Activated T-cell treated with anti-CD3 and anti-CD28 coated beads for 1 hour (primary cell): ENCODE measurements at places on chromosomes 13 and 19.
A peak's percentile ranks its signal among the peaks of the same experiment; 100 is the strongest.

- no peak for DNase-seq
Observed at GRCh38 chr19:2032296-2032941, 16.9 kb upstream of the BTBD2 start.

DNA sequence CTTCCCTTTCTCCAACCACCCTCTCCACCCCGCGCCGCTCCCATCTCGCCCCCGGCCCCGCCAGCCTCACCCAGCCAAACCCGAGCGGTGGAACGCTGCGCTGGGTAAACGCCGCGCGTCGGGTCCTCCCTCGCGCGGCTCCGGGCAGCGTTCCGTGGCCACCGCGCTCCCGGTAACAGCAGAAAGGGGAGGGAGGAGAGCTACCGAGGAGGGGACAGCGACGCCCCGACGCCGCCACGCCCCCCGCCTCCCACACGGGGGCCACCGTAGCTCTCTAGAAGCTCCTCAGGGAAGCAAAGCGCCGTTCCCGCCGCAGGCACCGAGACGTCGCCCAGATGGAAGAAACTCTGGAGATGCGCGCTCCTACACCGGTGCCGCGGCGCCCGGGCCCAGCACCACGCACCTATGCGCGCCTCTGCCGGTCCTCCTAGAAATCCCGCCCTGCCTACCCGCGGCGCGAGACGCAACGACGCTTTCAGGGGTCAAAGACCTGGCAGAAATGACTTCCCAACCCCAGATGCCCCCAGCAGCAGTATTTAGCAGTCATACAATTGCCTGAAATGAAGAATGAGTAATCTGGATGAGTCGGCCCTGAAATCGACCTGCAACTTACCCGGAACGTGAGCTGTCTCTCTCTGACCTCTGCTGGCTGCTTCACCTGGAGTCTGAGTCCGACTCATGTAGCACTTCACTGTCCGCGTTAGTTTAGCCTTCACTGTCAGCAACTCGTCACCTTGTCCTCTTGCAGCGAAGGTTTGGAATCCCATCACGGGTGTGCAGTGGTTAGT, at the start of gene RUBCNL:
TSS of gene RUBCNL (minus strand) at position 189 of the 788 bp plus-strand sequence. CDS start 14,777 bp downstream, outside the sequence.
- DNase-seq: no peak

GRCh38 chr13:29925457-29926097, 75.2 kb upstream of the UBL3 start:
- no peak for DNase-seq

- no peak for DNase-seq
Observed at GRCh38 chr13:74372511-74372910, 238.3 kb upstream of the KLF12 start.

DNA sequence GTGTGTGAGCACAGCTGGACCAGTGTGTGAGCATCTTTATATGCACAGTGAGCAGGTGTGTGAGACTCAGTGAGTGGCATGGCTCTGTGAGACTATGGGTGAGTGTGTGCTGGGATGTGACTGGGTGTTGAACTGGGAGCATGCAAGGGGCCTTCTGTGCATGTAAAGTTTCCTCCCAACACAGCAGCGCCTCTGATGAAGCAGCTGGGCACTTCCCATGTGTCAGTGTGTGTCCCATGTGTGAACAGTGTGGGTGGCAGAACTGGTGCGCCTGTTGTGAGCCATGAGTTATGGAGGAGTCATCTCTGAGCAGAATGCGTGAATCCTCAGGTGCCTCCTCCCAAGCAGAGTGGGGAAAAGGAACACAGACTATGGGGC, 24.1 kb downstream of the LGALS16 start:
- DNase-seq: no peak

GRCh38 chr19:16628984-16629691, 1.1 kb upstream of the MED26 start:
- no peak for DNase-seq

DNA sequence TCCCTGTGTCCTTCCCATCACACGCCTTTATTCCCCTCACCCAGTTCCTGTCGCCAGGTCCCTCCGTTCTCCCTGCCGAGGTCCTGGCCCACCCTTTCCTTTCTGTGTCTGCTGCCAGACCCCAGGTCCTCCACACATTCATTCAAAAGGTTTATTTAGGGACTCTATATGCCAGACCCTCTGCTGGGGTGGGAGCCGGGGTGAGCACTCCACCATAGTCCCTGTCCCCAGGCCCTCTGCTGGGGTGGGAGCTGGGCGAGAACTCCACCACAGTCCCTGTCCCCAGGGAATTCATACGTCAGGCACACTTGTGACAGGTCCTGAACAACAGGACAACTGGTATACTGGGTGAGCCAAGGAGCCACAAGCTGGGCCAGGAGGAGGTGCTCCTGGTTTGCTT, 34.4 kb upstream of the TUBGCP3 start:
- DNase-seq: no peak

- DNase-seq: no peak
Observed at GRCh38 chr19:44894052-44894400, 3.0 kb downstream of the TOMM40 start.

DNA sequence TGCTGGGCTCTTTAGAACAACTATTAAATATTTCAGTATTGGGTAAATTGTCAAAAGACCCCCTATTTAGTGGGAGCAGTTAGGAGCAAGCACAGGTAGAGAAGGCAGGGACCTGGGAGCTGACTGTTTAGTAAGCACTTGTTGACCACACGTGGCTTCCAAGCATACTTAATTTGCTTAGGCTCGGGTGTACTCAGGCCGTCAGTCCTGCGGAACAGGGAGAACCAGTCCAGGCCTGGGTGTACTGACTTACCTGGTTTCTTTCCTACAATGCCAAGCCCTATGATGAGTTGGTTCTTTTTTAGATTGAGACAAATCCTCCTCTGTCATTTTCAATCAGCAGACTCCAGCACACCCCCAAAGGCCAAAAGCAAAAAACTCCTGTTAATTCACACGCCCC, 90.0 kb downstream of the WDFY2 start:
- no peak for DNase-seq

DNA sequence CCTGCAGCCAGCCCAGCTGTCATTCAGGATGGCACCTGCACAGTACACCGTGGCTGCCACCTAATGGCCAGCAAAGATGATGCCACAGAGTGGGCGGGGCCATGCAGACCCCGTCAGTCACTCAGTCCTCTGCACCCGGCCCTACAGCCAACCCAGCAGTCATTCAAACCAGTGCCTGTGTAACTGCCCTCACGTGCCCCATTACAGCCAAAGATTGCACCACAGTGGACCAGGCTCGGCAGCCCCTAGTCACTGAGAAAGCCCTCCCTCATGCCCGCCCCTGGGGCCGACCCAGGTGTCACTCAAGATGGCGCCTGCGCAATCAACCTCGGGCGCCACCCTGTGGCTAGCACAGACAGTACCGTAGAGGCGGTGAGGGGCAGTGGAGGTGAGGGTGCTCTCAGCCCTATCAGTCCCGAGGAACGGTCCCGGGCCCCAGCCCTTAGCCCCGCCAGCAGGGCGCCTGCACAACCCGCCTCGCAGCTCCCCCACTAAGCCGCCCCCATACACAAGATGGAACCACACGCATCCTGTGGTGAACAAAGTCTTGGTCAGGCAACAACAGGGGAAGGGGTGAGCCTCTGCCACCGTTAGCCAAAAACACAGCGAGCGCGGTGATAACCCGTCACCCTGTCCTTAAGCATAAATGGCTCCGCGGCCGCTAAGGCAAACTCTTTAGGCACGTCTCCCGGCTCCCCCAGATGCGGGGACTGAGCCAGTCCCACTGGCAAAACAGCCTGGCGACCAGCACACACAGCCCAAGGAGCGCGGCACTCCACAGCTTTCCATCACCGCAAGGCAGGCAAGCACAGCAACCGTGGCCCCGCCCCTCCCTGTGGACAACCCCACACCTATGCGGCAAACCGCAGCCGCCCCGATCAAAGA, 2.3 kb downstream of the PEG3 start:
- no peak for DNase-seq

DNA sequence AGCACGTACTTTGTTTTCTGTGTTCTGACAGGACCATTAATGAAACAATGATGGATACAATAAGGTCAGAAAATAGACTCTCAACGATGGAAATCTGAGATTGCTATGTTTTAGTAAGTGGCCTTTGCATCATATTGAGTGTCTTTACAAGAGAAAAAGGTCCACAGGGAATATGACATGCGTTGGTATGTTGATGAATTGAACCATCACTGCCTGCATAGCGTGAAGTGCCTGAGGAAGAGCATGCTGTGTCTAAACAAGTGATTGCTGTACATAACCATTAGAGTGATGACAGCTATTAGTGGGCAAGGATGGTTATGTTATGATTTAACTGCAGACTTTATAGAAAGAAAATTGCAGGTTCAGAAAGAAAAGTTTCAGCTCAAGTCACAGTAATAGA, 623.2 kb downstream of the SLITRK5 start:
- DNase-seq: no peak

GRCh38 chr13:110284779-110285484, 22.0 kb downstream of the COL4A1 start:
- no peak for DNase-seq

- no peak for DNase-seq
Observed at GRCh38 chr19:2274931-2275535, 6.9 kb downstream of the PEAK3 start.

DNA sequence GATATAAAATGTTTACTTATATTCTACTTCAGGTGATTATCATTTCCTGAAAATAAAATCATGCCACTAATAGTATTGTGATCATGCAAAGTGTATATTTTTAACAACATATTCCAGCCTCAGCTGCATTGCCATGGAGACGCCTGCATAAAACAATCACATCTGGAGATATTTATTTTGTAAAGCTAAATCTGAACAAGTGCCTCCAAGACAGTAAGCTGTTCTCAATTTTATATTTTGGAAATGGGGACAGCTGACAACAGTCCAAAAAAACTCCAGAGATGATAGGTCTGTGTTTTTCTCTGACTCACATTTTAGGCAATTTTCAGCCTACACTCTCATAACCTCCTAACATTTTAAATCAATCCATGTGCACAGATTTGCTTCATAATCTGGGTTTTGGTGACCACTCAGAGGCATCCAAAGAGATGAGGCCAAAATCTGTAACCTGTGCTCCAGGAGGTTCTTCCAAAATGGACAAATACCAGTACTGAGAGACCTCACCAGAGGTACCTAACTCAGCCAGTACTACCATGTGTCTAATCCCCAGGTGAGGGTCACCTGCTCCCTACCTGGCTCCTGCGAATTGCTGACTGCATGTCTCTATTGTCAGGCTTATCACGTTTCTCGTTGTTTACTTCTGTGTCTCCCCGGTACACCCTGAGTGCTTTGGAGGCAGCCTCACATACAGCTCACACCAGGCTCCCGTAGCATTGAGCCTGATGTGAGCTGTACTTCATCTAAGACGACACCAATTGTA, 62.7 kb downstream of the COL4A1 start:
- DNase-seq: no peak

GRCh38 chr19:17289489-17289888, 7.8 kb downstream of the ANKLE1 start:
- DNase-seq: no peak

- DNase-seq: no peak
Observed at GRCh38 chr13:98652276-98652675, 75.4 kb upstream of the STK24 start.

DNA sequence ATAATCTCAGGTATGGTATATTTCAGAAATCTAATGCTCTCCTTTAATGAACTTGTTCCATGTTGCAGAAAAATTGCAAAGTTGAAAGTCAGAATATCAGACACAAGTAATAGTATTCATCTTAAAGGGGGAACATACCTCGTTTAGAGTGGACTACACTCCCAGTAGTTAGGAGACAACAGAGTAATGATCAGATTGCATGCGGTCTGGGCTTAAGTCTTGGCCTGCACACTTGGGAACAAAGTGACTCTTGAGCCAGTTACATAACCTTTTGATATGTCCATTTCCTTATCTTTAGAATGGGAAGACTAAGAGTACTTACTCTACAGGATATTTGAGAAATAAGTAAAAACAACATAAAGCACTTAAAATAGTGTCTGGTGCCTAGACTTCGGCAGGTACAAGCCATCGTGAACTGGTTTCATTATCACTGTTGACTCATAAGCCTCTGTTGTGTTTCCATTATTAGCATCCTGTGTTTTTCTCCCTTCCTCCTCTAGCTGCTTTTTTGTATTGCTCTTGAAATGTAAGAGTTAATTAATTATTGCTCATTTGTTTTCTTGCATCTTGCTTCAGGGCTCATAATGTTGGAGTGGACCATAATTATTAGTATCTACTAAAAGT, 53.0 kb downstream of the DPY19L3 start:
- no peak for DNase-seq

DNA sequence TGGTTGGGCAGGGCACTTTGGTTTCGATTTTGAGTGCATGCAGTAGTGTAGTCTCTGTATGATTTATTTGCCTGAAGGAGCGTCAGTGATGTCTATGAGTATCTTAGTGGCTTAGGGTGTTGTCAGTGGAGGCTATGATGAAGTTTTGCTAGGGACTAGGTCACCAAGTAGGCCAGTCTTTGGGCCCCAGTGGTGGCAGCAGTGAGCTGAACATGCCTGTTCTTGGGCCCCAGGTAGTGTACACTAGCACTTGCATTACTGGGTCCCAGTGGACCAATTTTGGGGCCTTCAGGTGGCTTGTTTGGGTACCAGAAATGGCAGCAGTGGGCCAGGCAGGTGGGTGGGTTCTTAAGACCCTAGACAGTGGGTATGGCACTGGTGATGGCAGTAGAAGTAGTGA, 598.7 kb upstream of the SPRY2 start:
- DNase-seq: no peak

DNA sequence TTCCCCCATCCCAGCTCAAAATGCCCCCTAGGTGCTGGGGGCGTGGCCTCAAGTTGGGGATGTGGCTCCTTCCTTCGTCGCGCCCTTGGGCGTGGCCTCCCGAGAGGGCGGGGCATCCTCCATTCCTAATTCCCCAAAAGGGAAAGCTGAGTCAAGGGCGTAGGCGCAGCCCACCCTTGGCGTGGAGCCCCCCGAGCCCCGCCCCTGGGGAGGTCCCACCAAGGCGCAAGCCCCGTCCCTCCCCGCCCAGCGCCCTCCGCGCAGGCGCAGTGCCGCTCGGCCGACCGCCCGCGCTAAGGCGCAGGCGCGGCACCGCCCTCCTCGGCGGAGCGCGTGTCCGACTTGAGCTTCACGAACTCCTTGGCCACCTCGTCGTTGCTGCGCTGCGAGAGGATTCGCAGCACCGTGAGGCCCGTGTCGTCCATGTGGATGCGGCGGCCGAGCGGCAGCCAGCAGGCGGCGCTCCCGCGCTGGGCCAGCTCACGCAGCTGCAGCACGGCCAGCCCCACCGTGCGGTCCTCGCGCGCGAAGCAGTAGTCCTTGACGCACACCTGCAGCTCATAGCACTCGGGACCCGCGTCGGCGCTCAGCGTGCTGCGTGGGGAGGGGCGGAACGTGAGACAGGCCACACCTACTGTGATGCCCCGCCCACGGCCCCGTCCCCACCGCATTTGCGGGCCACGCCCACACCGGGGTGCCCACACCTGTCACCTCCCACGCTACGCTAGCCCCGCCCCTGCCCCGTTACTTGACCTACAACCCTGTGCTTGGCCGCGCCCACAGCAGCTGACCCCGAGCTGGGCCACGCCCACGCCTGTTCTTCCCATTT, 50.5 kb downstream of the COLGALT1 start:
- peak; percentile 70 for DNase-seq

DNA sequence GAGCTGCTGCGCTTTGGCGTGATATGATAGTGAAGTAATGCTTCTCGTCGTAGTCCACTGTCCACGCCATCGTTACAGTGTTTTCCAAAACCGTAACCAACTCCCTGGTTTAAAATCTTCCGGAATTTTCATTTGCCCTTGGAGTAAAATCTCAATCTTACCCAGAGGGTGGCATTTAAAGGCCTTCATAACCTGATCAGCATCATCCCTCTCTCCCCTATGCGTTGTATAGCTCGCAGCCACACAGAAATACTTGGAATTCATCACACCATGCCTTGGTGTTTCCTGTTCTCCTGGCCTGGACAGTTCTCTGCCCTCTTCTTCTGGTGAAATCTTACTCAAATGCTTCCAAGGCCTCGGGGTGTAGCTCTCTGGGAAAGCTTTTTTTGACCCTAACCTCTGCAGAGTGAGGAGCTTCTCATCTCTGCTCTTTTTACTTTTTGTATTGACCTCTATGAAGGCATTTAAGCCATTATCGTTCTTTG, 839 bp downstream of the MPHOSPH8 start:
- DNase-seq: no peak
